A549 treated with Hydrocortisone at 1 μM for 4 hours (cell line): ENCODE measurements at places on chromosomes 3 and 15. TPM values are rescaled to one million over a fixed set of nuclear protein-coding genes. Genes with fewer than 3 reads are reported as not detected.

STRA6 gene
- 61.8 to 83.1 TPM (median 71.9 TPM) in 5 replicates for total RNA-seq

ARHGAP31 gene
- total RNA-seq, result 0.75 to 1.6 TPM (median 1.2 TPM) in 5 replicates

NUP210 gene
- total RNA-seq, result 34.0 to 42.3 TPM (median 39.4 TPM) in 5 replicates

GNAT1 gene
- total RNA-seq, result 0.21 TPM in 1 of 5 replicates, not detected in the others

ROBO2 gene
- not detected in 5 replicates for total RNA-seq

EIF3J gene
- total RNA-seq, result 81.5 to 95.3 TPM (median 86.2 TPM) in 5 replicates

THPO gene
- total RNA-seq, result 0.11 to 0.12 TPM in 2 of 5 replicates, not detected in the others

CTDSPL gene
- 15.1 to 19.0 TPM (median 17.6 TPM) in 5 replicates for total RNA-seq

POTEB3 gene
- total RNA-seq, result not detected in 5 replicates

CSTA gene
- total RNA-seq, result 0.52 to 1.4 TPM (median 0.75 TPM) in 5 replicates

TP63 gene
- 0.10 to 0.22 TPM (median 0.20 TPM) in 5 replicates for total RNA-seq
